ENCODE measurements at places on chromosomes 4 and X.

DNA sequence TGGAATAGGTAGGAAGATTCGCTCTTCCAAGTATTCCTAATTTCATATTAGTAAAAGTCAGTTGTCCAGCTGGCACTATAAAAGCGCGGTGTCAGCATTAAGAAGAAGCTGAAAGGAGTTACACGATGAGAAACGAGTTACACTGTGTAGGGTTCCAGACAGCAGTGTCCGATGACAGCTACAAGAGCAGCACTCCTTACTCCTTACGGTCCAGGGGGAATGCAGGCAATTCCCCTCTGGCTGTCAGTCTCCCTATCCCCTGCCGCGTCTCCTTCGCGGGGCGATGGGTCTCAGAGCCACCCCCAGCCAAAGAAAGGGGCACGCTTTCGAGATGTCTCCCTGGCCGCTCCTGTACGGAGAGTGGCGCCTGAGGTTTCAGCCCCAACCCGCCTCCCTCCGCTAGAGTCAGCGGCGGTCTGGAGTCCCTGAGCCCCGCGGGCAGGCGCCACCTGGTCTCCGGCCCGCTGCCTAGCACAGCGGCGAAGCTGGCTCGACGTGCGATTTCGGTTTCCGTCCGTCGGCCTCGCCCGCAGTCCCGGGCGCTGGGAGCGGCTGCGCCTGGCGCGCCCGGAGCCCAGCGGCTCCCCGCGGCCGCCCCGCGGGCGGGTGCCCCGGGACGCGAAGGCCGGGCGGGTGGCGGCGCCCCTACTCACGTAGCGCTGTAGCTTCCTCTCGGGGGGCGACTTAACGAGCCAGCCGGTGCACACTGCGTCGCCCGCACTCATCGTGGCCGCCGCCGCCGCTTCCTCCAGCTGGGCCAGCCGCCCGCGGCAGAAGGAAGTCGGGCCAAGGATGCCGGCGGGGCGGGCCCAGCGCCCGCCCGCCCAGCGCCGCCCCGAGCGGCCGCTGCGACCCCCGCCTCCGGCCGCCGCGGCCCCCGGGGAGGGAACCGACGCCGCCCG is at the start of gene GAB3:
Gene GAB3 (minus strand): TSS at position 777 of the 902 bp plus-strand sequence. CDS start 52 bp downstream, at position 725.
- no peak for DNase-seq

DNA sequence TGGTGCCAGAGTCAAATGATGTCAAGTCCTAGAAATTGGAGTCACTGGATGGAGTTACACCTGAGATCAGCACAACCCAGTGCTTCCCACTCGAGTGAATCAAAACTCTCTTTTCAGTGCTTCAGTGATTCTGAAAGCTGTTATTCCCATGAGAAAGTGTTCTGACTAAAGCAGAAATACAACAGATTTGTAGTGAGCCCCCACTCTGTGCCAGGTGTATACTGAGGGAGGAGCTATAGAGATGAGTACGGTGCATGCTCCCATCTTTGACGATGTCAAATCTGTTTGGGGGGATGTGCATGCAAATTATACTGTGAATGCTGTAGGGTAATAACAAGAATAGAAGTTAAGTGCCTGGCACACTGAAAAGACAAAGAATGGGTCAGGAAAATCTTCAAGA is 330.2 kb downstream of the HS3ST1 start:
- no peak for DNase-seq

DNA sequence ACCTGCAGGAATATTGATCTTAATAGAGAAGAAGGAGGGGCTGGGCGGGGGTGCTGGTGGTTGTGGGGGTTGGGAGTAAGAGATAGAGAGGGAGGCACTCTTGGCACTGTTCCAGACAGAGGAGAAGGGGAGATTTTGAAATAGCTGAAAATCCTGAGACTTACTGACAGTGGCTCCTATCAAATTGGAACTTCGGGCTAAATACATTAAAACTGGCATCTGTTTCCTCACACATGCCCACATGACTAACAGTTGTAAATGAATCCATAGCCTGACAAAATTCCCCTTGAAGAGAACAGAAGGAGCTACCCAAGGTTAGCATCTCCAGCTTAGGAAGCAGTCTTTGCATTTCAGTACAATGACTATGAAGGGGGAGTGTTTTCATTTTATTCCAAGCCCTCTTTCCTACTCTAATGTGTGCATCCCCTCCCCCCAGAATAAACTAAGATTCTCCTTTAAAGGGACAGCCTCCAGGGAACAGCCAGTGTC is 1.4 kb downstream of the DCX start:
- DNase-seq = no peak

DNA sequence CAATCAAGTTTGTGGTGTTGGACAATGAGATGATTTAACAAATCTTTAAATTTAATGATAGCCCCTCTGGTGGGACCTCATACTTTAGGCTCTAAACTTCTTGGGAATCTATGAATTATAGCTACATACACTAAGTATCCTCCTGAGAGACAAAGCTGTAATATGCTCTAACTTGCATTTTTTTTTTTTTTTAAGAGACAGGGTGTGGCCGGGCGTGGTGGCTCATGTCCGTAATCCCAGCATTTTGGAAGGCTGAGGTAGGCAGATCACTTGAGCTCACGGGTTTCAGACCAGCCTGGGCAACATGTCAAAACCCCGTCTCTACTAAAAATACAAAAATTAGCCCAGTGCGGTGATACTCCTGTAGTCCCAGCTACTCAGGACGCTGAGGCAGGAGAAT is 23.3 kb upstream of the COQ2 start:
- DNase-seq = no peak

DNA sequence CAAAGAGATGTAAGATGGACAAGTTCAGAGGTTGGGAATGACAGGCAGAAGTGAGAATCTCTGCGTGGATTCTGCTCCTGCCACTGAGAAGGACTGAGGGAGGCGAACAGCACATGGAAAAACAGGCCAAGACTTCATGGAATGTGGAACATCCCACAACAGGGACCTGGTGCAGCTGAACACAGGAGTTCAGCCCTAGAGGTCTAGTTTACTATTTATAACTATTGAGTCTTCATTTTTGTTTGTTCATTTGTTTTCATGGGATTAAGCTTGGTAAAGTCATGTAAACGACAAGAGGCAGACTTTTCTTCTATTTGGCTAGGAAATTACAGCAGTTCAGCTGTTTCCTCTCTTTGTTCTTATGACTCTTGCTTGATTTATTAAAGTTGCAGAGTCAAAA is 234.5 kb downstream of the MAML3 start:
- no peak for DNase-seq

- DNase-seq = no peak
Observed at GRCh38 chr4:176309046-176309445, 10.7 kb upstream of the SPCS3 start.

DNA sequence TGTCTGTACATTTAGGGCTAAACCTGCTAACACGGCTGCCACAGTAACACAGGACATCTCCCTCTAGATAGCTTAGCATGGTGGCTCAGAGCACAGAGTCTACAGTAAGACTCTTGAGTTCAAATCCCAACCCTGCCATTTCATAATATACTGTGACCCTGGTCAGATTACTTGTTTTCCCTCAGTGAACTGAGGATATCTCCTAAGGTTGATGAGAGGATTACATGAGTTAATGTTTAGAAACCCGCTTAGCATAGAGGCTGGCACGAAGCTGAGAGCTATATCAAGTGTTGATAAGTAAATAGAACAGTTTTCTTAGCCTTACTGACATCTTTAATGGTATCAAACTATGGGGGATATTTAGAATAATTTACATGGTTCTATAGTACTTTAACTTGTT is 37.2 kb downstream of the CASP3 start:
- DNase-seq = no peak

GRCh38 chr4:16253127-16253960 is 27.1 kb upstream of the TAPT1 start:
- DNase-seq = no peak

DNA sequence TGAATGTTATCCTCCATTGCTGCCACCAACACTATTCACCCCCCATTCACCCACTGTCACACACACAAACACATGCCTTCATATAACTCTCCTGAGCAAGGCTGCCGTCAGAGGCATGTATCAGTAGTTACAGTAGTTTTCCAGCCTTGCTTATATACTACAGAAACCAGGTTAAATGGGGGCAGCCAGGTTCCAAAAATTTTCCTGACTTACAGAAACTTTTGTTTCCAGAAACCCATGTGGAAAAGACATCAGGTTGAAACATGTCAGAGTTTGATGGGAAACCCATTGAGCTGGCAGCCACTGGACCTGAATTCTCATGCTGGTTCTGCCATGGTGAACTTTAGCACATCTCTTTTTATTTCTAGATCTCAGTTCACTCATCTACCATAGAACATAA is 64.0 kb downstream of the COX18 start:
- no peak for DNase-seq

- DNase-seq = no peak
Observed at GRCh38 chr4:186104890-186105646, 564 bp downstream of the FAM149A start.

- no peak for DNase-seq
Observed at GRCh38 chr4:26069218-26069617, 155.2 kb downstream of the SMIM20 start.

DNA sequence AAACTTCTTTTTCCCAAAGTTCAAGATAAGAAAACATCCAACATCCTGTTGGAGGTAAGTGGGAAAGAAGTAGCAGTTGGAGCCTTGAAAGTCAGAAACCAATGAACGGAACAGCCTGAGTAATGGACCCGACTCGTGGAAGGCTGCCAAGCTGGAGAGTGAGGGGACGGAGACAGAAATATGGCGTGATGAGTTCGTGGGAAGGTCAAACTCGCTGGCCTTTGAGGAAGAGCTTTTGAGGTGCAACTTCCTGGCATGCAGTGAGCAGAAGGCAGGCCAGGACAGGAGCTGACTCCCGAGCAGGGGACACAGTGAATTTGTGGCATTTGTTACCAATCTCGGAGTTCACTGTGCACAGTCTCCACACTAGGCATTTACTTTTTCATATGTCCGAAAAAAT is 1.0 kb upstream of the TRIML1 start:
- no peak for DNase-seq

- no peak for DNase-seq
Observed at GRCh38 chrX:31658360-31658759, 586.5 kb upstream of the FTHL17 start.
